ENCODE measurements at places on chromosomes 6 and 20.
A peak's percentile ranks its signal among the peaks of the same experiment; 100 is the strongest.

DNA sequence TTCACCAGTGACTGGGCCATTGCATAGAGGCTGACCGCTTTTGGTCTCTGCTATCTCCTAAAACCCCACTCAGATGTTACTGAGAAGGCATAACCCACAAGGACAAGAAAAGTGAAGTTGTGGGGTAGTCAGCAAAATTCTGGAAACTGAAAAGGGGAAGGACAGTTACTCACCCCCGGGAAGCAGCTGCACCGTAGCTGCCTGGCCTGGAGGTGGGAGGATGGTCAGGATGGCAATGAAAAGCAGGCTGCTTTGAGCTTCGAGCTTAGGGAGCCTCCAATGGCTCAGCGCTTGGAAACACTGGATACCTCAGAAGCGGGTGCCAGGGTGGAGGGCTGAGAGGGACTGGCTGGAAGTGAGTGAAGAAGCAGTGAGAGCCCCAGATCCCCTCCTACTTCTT is 56.0 kb downstream of the KCNK5 start:
- H3K36me3 ChIP-seq = peaks cover 15% of the 10 kb centered on the region
- H3K4me1 ChIP-seq = peaks cover 17% of the 10 kb centered on the region
- DNase-seq = no peak
- H3K4me3 ChIP-seq = no peak overlapping the region

GRCh38 chr20:36866164-36866563 is 9.8 kb upstream of the TLDC2 start:
- H3K4me3 ChIP-seq = no peak overlapping the region
- no peak for DNase-seq
- H3K36me3 ChIP-seq = no peaks in the 10 kb centered on the region
- H3K4me1 ChIP-seq = peaks cover 10% of the 10 kb centered on the region
- no peak overlapping the region for H3K27ac ChIP-seq
- H3K27me3 ChIP-seq = peaks cover 13% of the 10 kb centered on the region

DNA sequence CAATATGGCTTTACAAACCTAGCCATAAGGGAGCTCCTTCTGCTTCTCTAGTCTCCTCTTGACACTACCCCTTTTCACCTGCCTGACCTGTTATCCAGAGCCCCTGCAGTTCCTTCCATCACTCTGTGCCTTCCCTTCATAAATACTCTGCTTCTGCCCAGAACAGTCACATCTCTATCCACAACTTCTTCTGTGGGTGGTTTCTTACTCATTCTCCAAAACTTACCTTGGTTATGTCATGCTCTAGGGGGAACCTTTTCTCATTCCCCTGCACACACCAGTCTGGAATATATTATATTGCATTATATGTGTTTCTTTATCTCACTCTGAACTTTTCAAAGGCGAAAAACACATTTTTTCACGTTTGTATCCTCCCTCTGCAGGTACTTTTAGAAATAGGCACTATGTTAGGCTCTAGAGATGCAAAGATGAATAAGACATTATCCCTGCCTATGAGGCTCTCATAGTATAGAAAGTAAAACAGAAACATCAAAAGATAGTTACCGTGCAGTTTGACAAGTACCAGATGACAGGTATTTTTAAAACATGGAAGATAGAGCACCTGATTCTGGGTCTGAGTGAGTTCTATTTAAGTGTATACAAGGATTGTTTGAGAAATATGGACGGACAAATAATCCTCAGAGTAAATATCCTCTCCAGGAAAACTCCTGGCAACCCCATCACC is 51.5 kb downstream of the AIG1 start:
- no peaks in the 10 kb centered on the region for H3K27me3 ChIP-seq
- H3K27ac ChIP-seq = no peak overlapping the region
- no peak for DNase-seq
- peaks cover 4% of the 10 kb centered on the region for H3K4me1 ChIP-seq
- H3K4me3 ChIP-seq = no peak overlapping the region

- peak overlapping the region; percentile 96 for H3K4me3 ChIP-seq
- H3K36me3 ChIP-seq = peaks cover 3% of the 10 kb centered on the region
- peak overlapping the region; percentile 100 for H3K27ac ChIP-seq
- H3K27me3 ChIP-seq = no peaks in the 10 kb centered on the region
Observed at GRCh38 chr20:49916146-49917002, 1.0 kb upstream of the SPATA2 start.

- no peak overlapping the region for H3K27ac ChIP-seq
- no peaks in the 10 kb centered on the region for H3K4me1 ChIP-seq
- no peaks in the 10 kb centered on the region for H3K27me3 ChIP-seq
- DNase-seq = no peak
- no peak overlapping the region for H3K4me3 ChIP-seq
Observed at GRCh38 chr6:49634836-49635218, 1.8 kb downstream of the RHAG start.

- no peak overlapping the region for H3K27ac ChIP-seq
- H3K27me3 ChIP-seq = peaks cover 8% of the 10 kb centered on the region
- H3K36me3 ChIP-seq = no peaks in the 10 kb centered on the region
Observed at GRCh38 chr20:5220321-5221060, 93.7 kb downstream of the CDS2 start.

GRCh38 chr20:38651154-38651553 is 49.5 kb downstream of the ARHGAP40 start:
- no peak overlapping the region for H3K27ac ChIP-seq
- no peaks in the 10 kb centered on the region for H3K36me3 ChIP-seq
- H3K4me3 ChIP-seq = no peak overlapping the region
- H3K27me3 ChIP-seq = peaks cover 34% of the 10 kb centered on the region
- H3K4me1 ChIP-seq = peaks cover 5% of the 10 kb centered on the region

GRCh38 chr6:1130709-1131108 is 181.2 kb upstream of the FOXQ1 start:
- no peak overlapping the region for H3K27ac ChIP-seq
- no peaks in the 10 kb centered on the region for H3K36me3 ChIP-seq
- no peak overlapping the region for H3K4me3 ChIP-seq
- H3K4me1 ChIP-seq = no peaks in the 10 kb centered on the region
- peaks cover 4% of the 10 kb centered on the region for H3K27me3 ChIP-seq
- no peak for DNase-seq

GRCh38 chr6:159602431-159603041 is 90.5 kb downstream of the SOD2 start:
- H3K27me3 ChIP-seq = peaks cover 10% of the 10 kb centered on the region
- H3K27ac ChIP-seq = no peak overlapping the region
- no peak overlapping the region for H3K4me3 ChIP-seq

GRCh38 chr6:111522393-111523020 is 39.5 kb upstream of the REV3L start:
- H3K36me3 ChIP-seq = no peaks in the 10 kb centered on the region
- no peak for DNase-seq
- H3K4me1 ChIP-seq = peaks cover 24% of the 10 kb centered on the region
- H3K27ac ChIP-seq = no peak overlapping the region

- H3K4me1 ChIP-seq = peaks cover 44% of the 10 kb centered on the region
- DNase-seq = no peak
- H3K27me3 ChIP-seq = no peaks in the 10 kb centered on the region
- no peak overlapping the region for H3K27ac ChIP-seq
Observed at GRCh38 chr6:37042150-37042549, 36.7 kb downstream of the FGD2 start.

DNA sequence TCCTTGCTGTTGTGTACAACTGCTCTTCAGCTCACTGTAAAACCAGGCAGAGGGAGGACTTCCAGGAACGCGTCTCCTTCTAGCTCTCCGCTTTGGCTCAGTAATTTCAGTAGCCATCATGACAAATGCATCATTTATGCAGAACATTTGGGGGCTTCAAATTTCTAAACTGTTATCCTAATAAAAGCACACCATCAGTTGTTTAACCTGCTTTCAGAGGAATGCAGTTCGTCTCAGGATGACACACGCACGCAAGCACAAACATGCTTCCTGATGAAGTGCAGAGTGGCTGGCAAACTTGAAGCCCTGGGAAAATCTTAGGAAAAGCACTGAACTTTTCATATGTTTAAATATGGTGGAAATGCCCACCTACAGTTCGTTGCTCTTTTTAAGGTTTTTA is 24.4 kb downstream of the SLC22A23 start:
- no peaks in the 10 kb centered on the region for H3K27me3 ChIP-seq
- H3K36me3 ChIP-seq = no peaks in the 10 kb centered on the region
- no peak overlapping the region for H3K4me3 ChIP-seq
- no peak for DNase-seq

GRCh38 chr20:57713505-57713903 is 3.7 kb upstream of the PMEPA1 start:
- H3K27me3 ChIP-seq = peaks cover 4% of the 10 kb centered on the region
- no peak overlapping the region for H3K4me3 ChIP-seq
- H3K4me1 ChIP-seq = peaks cover 29% of the 10 kb centered on the region
- H3K27ac ChIP-seq = no peak overlapping the region
- no peak for DNase-seq

- H3K27ac ChIP-seq = peak overlapping the region; percentile 36
- no peak for DNase-seq
- peaks cover 76% of the 10 kb centered on the region for H3K36me3 ChIP-seq
- no peak overlapping the region for H3K4me3 ChIP-seq
- H3K27me3 ChIP-seq = no peaks in the 10 kb centered on the region
- peaks cover 39% of the 10 kb centered on the region for H3K4me1 ChIP-seq
Observed at GRCh38 chr6:158778005-158778527, 41.1 kb downstream of the EZR start.

DNA sequence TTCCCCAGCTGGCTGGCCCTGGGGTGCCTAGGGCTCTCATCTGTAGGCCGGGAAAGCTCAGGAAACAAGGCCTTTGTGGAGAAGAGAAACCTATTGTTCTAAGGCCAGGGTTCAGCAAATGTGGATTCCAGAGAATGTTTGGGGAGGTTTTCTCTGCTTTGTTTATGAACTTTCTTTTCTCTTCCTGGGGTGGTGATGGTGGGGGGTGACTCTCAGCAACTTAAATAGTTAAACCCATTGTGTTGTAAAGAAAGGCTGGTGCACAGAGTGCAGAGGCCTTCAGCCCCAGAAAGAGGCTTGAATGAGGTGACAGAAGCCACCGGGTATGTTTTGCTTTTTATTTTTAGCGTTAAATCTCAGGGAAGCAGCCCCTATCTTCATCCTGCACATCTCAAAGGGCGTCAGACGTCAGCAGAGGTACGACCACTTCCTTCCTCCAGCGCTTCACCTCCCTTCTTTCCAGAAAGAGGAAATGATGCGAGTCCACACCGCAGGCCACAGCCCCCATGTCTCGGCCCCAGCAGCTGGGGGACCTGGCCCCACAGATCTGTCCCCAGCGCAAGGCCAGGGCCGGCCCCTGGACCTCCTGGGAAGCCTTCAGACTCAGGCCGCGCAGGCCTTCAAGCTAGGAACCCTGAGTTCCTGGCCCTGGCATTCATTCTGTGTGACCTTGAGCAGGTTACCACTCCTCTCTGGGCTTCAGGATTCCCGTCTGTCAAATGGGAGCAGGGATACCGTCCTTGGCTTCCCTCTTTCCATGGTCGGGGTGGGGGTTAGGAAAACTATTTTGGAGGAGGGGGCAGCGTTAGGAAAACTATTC is 605 bp upstream of the PPP1R16B start:
- DNase-seq = peak; percentile 80
- H3K27me3 ChIP-seq = no peaks in the 10 kb centered on the region
- peaks cover 49% of the 10 kb centered on the region for H3K4me1 ChIP-seq
- H3K27ac ChIP-seq = peak overlapping the region; percentile 95

GRCh38 chr6:165653196-165653595 is 9.8 kb downstream of the PDE10A start:
- H3K4me1 ChIP-seq = no peaks in the 10 kb centered on the region
- DNase-seq = no peak
- H3K27ac ChIP-seq = no peak overlapping the region
- no peaks in the 10 kb centered on the region for H3K36me3 ChIP-seq

DNA sequence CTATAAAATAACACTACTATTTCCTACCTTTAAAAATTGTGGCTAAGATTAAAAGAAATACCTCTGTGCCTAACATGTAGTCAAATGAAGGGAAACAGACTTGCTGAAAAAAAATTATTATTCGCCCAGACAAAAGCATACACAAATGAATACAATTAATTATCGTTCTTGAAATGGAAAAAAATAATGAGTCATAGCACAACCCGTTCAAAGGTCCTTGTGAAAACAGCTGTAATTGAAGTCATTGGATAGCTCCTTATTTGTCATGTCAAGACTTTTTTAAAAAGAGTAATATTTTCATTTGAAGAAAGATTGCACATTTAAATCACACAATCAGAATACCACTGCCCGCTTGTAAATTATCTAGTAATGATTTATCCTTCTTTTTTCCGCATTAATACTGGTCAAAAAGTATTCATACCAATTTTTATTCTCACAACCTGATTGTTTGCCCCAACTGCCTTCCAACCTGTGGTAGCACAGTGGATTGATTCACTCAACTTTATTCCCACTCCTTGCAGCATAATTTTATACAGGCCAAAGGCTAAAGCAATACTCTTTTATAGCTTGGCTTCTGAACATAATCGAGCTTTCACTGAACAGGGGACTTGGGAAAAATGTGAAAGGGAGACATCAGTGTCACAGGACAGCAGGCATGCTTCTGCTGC is 655.2 kb upstream of the MAP3K7 start:
- H3K4me1 ChIP-seq = no peaks in the 10 kb centered on the region
- no peak overlapping the region for H3K27ac ChIP-seq
- no peak for DNase-seq
- no peak overlapping the region for H3K4me3 ChIP-seq
- no peaks in the 10 kb centered on the region for H3K27me3 ChIP-seq
- no peaks in the 10 kb centered on the region for H3K36me3 ChIP-seq

- H3K27ac ChIP-seq = no peak overlapping the region
- H3K4me3 ChIP-seq = no peak overlapping the region
- H3K36me3 ChIP-seq = no peaks in the 10 kb centered on the region
- H3K4me1 ChIP-seq = no peaks in the 10 kb centered on the region
- H3K27me3 ChIP-seq = no peaks in the 10 kb centered on the region
Observed at GRCh38 chr6:56230976-56231566, 16.3 kb downstream of the COL21A1 start.

DNA sequence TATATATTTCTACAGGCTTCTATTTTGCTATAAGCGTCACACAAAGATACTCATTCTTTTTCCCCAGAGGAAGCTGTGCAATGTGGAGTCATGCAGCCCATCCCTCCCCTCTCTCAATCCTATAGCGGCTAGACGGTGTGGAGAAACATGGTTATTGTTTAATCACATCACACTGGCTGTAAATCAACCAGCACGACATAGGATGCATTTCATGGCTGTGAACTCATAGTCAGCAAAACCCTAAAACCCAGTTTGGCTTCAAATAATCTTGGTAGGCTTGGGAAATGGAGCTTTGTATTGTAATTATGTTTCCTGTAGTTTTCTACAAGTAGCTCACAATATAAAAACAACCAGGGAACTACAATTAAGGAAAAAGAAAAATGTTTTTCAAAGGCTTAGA is 16.8 kb downstream of the FOXC1 start:
- H3K4me1 ChIP-seq = peaks cover 13% of the 10 kb centered on the region
- no peak overlapping the region for H3K27ac ChIP-seq
- peaks cover 7% of the 10 kb centered on the region for H3K36me3 ChIP-seq
- no peak for DNase-seq

- no peak overlapping the region for H3K4me3 ChIP-seq
- DNase-seq = no peak
- peaks cover 22% of the 10 kb centered on the region for H3K4me1 ChIP-seq
- H3K36me3 ChIP-seq = peaks cover 6% of the 10 kb centered on the region
- no peak overlapping the region for H3K27ac ChIP-seq
Observed at GRCh38 chr6:90484903-90485302, 102.0 kb downstream of the MAP3K7 start.

- no peak for DNase-seq
- H3K27ac ChIP-seq = no peak overlapping the region
- no peaks in the 10 kb centered on the region for H3K27me3 ChIP-seq
Observed at GRCh38 chr6:111591370-111591900, 14.2 kb downstream of the TRAF3IP2 start.
